ENCODE measurements at places on chromosomes 7 and 10.

- DNase-seq: no peak
Measured at GRCh38 chr7:157881048-157881771, 544.4 kb downstream of the DNAJB6 start.

DNA sequence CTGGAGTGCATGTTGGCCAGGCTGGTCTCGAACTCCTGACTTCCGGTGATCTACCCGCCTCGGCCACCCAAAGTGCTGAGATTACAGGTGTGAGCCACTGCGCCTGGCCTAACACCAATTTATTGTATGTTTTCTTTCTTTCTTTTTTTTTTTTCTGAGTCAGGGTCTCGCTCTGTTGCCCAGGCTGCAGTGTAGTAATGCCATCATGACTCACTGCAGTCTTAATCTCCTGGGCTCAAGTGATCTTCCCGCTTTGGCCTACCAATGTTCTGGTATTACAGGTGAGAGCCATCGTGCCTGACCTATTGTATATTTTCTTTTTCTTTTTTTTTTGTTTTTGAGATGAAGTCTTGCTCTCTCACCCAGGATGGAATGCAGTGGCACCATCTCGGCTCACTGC lies 33.8 kb upstream of the UBE2H start:
- no peak for DNase-seq

DNA sequence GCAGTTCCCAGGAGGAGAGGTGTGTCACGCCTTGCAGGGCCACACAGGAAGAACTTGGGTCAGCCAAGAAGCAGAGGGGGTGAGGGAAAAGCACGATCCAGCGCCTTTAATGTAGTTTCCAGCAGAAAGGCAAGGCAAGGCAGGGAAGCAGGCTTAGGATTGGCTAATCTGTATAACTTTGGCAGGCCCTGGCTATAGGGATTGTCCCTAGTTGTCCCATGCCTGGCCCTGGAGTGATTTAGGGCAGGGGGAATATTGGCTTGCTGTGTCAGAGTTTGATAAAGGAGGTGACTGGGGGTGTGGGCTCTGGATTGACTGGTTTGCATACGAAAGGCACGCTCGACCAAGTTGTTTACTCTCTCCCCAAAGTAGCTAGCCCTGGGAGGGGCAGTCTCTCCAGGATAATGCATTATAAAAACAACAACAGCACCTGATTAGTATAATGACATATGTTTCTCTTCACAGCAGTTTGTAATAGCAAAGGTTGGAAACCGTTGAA lies 44.5 kb downstream of the RBM28 start:
- no peak for DNase-seq

DNA sequence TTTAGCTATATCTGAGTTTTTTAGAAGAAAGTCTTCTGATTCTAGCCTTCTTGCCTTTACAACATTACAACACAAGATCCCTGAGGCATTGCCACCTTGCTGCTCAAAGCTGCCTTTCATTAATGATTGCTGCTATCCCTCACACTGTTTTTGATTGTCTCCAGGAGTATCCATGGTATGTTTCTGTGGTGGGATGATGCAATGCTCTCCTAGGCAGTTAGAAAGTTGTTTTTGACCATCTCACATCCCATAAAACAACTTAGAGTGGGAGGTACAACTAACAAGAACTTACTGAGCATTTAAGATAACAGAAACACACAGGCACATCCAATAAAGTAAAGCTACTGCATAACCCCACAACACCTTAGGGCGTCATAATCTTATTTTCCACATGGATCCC lies 1156.0 kb upstream of the LRRTM3 start:
- no peak for DNase-seq

- DNase-seq: no peak
Measured at GRCh38 chr7:157271991-157272324, 64.8 kb upstream of the DNAJB6 start.

DNA sequence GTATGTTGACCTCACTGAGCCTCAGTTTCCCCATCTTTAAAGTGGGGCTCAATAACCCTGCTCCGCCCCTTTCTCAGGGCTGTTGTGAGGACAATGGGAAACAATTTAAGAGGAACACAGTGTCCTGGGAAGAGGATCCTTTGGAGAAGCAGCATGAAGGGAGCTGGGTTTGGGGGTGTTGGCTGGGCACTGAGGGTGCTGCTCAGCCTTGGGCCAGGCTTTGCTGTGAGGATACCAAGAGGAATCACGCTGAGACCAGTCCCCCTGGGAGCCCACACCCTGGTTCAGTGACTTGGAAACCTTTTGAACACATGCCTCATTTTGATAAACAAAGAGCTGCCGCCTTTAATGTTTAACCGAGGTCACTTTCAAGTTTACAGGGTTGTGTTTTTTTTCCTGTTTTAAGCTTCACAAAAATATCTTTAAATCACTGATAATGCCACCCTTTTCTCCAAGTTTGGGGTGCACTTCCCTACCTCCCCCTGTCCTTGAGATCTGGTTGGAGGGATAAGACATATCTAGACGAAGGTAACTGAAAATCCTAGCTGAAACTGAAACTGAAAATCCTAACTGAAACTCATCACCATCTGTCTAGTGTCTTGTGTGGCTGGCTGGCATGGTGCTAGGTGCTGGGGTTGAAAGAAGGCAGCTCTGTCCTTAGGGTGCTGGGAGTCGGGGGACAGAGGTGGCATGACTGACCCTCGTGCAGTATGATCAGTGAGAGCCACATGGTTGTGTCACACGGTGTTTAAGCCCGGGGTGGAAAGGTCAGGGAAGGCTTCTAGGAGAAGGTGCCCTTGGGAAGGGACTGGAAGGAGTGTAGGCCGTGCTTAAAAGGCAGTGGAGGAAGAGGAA lies 27.7 kb downstream of the ZNF775 start:
- DNase-seq: no peak

GRCh38 chr10:101614663-101615524 lies 26.8 kb downstream of the DPCD start:
- DNase-seq: no peak

All from cortex of kidney (tissue), 1 donor.